ENCODE measurements at places on chromosomes 7 and 10.

GRCh38 chr10:95935429-95935828 lies 27.7 kb downstream of the CC2D2B start:
- no peak for DNase-seq

DNA sequence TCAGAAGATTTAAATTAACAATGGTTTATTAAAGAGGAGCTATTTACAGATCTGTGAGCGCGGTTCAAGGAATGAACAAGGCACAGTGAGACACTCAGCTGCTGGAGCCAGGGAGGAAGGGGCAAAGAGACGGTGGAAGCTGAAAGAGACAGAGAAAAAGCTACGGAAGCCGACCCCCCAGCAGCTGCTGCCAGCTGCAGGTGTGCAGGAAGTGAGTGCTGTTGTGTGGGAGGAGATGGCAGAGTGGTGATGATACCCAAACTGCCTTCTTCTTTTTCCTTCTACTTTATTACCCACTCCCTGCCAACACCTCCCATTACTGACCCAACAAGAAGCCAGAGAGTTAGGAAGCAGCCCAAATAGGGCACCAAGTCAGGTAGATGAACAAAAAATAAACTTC lies 41.9 kb upstream of the MBL2 start:
- DNase-seq, result no peak

DNA sequence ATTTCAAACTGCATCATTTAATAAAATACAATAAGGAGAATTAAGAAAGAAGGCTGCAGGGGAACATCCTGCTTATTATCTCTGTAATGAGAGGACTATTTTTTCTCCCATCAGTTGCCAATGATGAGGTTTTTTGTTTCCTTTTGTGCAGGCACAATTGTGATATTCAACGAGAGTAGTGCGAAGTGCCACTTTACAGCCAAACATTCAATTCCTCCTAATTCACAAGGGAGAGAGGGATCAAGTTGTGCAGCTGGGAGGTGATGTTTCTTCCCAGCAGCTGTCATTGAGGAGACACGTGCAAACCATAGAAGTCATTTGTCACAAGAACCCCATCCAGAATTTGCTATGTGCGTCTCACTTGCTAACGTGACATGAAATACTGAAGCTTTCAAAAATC lies 81.6 kb upstream of the ICA1 start:
- no peak for DNase-seq

DNA sequence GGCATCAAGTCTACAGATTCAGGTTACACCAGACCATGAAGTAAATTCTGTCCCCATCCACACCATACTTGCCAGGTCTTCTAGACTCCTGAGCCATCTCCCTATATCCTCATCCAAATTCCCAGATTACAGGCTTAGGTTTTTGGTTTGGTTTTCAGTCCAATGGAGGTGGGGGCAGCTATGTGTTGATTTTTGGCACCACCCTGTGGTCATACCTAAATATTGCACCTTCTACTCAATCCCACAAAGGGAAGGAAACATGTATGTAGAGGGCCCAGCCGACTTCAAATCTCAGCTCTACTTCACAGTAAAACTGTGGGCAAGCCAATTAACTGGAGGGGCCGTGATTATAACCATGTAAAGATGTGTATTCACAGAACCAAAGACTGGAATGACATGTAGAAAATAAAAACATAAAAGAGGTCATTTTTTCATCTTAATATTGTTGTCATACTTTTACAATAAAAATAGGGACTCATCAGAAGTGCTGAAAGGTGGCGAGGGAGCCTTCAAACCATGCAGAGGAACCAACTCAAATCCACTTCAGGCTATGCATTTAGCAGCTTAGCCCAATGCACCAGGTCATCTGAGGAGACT lies 19.8 kb downstream of the ERCC6 start:
- DNase-seq, result peak; percentile 54

DNA sequence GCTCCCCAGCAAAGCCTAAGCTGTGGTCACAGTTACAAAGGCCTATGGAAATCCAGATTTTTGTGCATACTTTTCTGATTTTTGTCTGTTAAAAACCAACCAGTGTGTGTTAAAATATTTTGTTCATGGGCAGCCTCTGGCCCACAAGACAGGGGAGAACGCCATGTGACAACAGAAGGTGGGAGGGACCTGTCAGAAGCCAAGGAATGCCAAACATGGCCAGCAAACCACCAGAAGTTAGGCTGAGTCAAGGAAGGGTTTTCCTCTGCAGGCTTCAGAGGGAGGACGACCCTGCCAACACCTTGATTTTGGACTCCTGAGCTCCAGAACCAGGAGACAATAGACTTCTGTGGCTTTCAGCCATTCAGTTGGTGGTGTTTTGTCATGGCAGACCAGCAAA lies 127.3 kb downstream of the CUL2 start:
- DNase-seq, result no peak

DNA sequence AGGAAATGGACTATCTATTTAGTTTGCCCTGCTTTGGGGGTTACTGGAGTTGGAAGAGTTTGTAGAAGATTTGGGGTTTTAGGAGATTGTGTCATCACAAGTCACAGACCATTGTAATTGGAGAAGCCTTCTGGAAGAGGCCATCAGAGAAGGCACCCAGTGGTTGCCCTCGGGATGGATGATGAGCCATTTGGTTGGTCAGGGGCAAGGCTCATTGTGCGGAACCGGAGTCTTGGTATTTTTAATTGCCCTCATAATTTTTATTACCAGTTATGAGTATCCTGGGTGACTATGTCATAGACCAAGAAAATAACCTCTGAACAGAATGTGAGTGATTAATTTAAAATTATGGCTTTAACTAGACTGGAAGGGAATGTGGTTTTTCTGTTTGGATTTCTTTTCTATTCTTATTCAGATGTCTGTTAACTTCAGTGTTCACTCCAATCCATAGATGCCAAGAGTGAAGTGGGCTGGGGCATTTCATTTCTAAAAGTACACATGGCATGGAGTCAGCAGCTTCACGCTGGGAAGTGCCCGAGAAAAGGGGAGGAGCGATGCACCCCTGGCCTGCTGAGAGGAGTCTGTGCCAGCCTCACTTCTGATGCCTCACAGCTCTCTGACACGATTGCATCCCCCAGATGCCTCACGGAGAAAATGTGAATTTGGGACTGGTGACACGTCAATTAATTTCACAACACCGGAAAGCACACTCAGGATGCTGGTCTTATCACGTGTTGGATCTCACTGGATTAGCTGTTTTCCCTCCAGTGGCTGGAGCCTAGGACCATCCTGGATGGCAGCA lies 225.6 kb upstream of the IGFBP3 start:
- peak; percentile 70 for DNase-seq

GRCh38 chr7:100483090-100483721 lies 521 bp upstream of the NYAP1 start:
- peak; percentile 16 for DNase-seq

GRCh38 chr7:2497065-2497464 lies 20.9 kb upstream of the GRIFIN start:
- no peak for DNase-seq

- no peak for DNase-seq
These were observed 180.2 kb upstream of the TPK1 start for GRCh38 chr7:145016068-145016467.

All from IMR-90 (cell line).